ENCODE measurements at places on chromosomes 6 and 20. TPM values are rescaled to one million over a fixed set of nuclear protein-coding genes. Genes with fewer than 3 reads are reported as not detected.

Gene IP6K3
- total RNA-seq: 0.15 TPM

Gene NMBR
- not detected for total RNA-seq

Gene TNF
- total RNA-seq: not detected

Gene FUCA2
- 57.3 TPM for total RNA-seq

Gene VNN1
- total RNA-seq: 0.11 TPM

Gene CDSN
- not detected for total RNA-seq

Gene SRSF12
- total RNA-seq: 0.84 TPM
